ENCODE measurements at places on chromosomes 11 and 22.

GRCh38 chr11:112085822-112086421, 634 bp downstream of the TIMM8B start:
- DNase-seq, result peak; percentile 49

GRCh38 chr11:5362017-5362625, 10.8 kb downstream of the OR51B6 start:
- no peak for DNase-seq

DNA sequence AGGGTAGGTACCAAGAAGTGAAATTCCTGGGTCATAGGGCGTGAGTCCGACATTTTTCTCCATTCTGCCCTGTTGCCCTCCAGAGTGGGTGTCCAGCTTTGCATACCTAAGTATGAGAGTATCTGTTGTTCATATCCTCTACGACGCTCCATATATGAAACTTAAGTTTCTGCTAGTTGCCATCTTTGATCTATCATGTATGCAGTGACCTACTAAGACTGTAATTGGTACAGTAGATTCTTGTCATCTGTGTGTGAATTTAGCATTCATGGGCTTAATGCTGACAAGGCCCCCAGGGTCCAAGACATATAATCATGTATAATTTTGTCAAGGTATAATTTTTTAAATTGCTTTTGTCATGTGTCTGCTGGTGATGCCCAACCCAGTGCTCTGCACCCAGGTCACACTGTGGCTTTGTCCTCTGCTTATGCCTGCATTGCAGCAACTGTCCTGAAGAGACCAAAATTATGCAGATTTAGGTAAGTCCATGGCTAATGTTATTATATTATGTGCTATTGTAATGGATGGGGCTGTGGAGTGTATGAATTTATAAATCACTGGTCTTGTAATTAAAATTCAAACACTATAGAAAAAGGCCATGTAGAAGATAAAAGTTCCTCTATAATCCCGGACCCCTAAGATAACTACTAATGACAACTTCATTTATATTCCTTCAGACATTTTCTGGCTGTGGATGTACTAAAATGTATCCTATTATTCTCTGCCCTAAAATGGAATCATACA, 12.2 kb downstream of the NEAT1 start:
- no peak for DNase-seq

GRCh38 chr11:67022961-67023956, at the start of gene SYT12:
Gene SYT12, plus strand, starts transcription at chr11:67023134. Its CDS starts 7,011 bp downstream, at chr11:67030145.
- DNase-seq, result no peak

GRCh38 chr11:119591836-119592310, 137.1 kb downstream of the NECTIN1 start:
- no peak for DNase-seq

DNA sequence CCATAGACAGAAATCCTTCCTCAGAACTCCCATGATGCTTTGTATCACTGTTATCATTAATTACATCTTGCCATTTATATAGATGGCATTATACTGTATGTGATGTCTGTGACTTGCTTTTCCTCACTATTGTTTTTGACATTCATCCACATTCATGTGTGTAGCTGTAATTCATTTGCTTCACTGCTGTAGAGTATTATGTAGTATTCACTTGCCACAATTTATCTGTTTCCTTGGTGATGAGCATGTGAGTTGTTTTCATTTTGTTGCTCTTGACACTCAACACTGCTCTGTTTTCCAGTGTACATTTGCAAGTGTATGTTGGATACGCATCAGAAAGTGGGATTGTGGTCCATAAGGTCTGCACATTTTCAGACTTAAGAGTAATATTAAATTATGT, 328.6 kb upstream of the C11orf87 start:
- no peak for DNase-seq

DNA sequence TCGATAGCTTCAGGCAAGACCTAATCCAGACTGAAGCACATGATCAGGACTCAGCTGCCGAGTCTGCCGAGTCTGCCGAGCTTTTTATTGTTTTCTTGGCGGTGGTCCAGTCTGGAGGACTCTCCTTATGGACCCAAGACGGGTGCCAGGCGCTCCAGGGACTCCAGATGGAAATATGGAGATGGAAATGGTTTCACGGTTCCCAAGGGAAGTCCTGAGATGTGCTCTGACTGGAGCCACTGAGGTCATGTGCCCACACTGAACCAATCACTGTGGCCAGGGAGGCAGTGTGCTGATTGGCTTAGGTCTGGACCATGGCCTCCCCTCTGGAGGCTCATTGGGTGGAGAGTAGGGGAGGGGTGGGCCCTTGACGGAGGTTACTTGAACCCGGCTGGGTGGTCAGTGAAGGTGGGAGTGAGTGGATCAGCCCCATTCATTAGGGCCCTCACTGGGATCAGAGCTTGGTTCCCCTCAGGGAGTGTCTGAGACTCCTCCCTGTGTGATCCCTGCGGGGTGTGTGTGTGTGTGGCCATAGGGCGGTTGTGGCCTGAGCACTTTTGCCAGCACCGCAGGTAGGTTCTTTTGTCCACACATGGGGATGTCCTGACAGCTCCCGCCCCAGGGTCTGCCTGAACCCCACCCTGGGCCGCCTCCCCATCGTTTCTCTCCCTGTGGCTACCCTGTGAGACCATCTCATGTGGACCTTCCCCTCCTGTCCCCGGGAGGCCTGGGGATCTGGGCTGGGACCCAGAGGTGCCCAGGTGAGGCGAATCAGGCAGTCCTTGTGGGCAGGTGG, 14.0 kb downstream of the RPS6KA4 start:
- no peak for DNase-seq

- no peak for DNase-seq
Measured at GRCh38 chr11:106656646-106657045, 361.6 kb downstream of the GUCY1A2 start.

- no peak for DNase-seq
Measured at GRCh38 chr22:48794906-48795305, 1032.8 kb downstream of the BRD1 start.

Data from MM.1S (cell line).